NCI-H2081 (cell line): ENCODE measurements at places on chromosomes 4 and X.

GRCh38 chr4:40317916-40318658 is 17.0 kb upstream of the CHRNA9 start:
- DNase-seq: no peak

DNA sequence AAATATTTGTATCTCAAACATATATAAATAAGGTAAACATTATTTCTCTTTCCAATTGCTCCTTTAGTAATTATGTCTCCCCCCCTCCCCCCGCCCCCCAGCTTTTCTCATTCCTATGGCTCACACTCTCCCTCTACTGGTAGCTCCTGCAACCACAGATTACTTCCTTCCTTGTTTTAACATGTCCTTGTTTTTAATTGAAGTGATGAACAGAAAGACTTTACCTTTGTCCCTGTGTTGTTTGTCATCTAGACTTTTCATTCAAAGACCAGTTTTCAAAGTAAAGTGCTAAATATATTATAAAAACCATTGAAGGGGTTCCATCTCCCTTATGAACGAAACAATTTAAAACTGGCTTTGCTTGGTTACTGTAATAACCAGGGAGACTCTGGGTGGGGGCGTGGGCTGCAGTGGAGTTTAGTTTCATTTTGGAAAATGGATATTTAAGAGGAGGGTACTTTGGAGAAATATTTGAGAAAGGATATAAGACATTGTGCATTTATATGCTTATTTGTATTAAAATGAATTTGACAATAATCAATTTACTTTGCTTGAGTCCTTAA is 352.9 kb downstream of the RAPGEF2 start:
- peak; percentile 33 for DNase-seq

DNA sequence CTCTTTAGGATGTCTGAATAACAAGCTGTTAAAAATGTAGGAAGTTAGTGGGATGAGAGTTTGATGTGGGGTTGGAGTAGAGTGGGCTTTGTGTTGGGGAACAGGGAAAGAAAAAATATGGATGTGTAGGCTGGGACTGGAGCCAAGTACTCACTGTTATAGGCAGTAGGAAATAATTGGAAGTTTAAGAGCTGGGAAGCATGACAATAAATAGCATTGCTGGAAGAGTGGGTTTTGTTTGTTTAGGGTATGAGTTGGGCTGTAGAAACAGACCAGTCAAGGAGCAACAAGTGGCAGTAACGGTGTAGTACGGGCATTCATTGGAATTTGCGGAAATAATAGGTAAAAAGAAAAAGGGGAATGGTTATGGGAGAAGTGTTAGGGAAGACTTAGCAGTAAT is 81.6 kb downstream of the KDM6A start:
- DNase-seq: peak; percentile 24

GRCh38 chr4:173411106-173411693 is 12.3 kb upstream of the SCRG1 start:
- no peak for DNase-seq

DNA sequence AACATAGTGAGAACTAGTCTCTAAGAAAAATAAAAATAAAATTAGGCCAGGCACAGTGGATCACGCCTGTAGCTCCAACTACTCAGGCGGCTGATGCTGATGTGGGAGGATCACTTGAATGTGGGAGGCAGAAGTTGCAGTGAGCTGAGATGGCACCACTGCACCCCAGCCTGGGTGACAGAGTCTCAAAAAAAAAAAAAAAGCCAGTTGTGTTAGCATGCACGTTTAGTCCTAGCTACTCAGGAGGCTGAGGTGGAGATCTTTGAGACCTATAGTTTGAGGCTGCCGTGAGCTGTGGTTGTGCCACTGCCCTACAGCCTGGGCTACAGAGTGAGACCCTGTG is 2.5 kb downstream of the DCK start:
- DNase-seq: no peak

GRCh38 chr4:173138624-173139023 is 30.0 kb upstream of the GALNT7 start:
- DNase-seq: no peak

DNA sequence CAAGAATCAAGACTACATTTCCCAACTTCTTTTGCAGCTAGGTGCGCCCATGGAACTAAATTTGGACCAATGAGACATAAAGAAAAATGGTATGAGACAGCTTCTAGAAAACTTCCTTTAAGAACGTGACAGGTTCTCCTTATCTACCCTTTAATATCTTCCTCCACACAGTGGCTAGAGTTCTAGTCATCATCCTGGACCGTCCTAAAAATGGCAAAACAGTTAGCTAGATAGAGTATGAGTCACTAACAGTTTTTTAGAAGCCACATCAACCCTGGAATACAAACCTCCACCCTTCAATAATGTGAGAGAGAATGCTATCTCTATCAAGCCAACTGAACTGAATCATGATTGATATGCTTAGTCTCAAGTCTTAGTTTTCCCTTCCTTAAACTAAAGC is 267.9 kb upstream of the SLC7A11 start:
- no peak for DNase-seq

GRCh38 chr4:77599378-77599777 is 6.2 kb upstream of the CXCL13 start:
- no peak for DNase-seq

DNA sequence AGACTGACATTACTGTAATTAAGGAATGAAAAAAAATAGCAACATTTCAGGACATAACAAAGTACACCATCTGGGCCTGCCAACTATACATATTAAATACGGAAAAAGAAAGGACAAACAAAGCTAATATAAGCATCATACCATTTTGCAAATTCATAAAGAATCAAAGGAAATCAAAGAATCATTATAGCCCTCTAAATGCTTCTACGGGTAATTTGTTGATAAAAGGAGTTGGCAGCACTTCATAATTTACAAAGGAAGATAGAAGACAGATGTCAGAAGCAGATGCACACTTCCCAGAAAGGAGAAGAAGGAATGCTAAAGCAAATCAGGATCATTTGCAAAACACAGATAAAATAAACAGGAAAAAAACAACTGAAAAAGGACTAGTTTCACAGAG is 1757.3 kb downstream of the PCDH7 start:
- no peak for DNase-seq

GRCh38 chr4:6331018-6331417 is 61.4 kb downstream of the WFS1 start:
- no peak for DNase-seq

- no peak for DNase-seq
Measured at GRCh38 chr4:118273642-118274041, 79.2 kb downstream of the PRSS12 start.

DNA sequence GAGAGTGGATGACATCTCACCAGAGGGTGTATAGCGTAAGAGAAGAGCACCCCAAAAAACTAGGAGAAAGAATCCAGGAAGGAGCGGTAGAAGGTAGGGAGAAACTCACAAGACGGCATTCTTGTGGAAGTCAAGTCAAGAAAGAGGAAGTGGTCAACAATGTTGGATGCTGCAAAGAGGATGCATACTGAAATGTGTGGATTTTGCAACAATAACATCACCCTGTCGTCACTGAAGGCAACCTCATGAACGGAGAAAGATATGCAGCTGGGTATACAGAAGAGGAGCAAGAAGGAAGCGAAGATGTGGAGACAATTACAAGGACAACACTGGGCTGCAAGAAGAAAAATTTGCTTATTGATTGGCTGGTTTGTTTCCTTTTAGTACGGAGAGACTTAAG is 11.4 kb upstream of the TAPT1 start:
- DNase-seq: no peak
